ENCODE measurements at places on chromosomes 3 and 15.
A peak's percentile ranks its signal among the peaks of the same experiment; 100 is the strongest.

- DNase-seq: peak; percentile 17
These were observed 8.3 kb upstream of the CSPG4 start for GRCh38 chr15:75720787-75721479.

- DNase-seq: no peak
These were observed 53.4 kb downstream of the UMPS start for GRCh38 chr3:124783696-124784095.

DNA sequence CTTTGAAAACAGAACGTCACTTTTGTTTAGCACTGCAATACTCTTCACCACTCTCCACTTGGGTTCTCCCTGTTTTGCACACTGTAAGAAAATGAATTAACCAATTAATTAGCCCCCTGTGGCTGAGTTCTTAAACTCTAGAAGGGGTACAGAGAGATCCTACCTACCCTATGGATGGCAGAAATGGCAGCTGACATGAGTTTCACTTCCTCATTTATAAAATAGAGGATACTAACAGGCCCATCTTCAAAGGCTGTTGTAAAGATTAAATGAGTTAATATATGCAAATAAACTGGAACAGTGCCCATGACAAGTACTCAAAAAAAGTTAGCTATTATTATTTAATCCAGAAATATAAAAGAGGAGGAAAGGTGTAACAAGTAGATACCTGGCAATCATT lies 36.9 kb downstream of the SUCLG2 start:
- DNase-seq: no peak

GRCh38 chr15:91335702-91336101 lies 235.6 kb downstream of the SV2B start:
- DNase-seq: no peak

DNA sequence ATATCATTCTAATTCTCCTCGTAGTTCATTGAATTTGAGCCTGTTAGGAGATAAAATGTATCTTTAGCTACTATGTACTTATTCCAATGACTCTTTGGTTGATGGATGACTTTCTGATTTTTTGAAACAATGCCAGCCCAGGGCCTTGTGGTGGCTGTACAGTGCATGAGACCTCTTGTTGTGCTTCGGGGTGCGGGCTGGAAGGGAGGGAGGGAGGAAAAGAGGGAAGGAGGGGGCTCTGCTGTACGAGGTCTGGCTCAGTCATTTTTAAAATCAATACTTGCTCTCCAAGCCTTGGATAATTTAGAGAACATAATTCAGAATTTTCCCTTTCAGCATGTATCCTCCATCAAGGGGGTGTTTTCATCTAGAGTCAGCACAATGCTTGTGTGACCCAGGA lies 399.7 kb upstream of the ONECUT1 start:
- DNase-seq: no peak

- peak; percentile 21 for DNase-seq
These were observed 84.8 kb upstream of the FOXB1 start for GRCh38 chr15:59918994-59919951.

DNA sequence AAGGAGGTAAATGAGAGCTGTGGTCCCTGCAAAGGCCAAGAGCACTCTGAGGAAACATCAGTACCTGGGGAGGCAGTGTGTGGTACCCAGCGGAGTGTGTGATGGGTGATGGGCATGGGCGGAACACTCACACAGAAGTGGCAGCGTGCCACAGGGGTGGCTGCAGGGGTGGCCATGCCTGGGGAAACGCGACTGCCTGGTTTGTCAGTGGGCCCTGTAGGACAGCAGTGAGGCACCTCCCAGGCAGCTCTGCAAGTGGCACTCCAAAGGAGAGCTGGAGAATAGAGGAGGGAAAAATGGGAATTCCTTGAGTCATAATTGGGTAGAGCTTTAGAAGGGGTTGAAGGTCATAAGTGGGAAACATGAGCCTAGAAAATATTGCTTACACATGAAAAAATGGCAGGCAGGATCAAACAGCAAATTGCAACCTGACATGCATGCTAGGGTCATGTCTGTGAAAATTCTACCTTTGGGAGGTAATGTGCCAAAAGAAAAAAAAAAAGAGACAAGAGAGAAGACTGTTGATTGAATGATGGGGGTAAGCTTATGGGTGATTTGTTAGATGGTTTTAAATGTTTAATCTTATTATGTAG lies 138.4 kb downstream of the RPLP1 start:
- DNase-seq: no peak
